ENCODE measurements at places on chromosomes 2 and 18.

DNA sequence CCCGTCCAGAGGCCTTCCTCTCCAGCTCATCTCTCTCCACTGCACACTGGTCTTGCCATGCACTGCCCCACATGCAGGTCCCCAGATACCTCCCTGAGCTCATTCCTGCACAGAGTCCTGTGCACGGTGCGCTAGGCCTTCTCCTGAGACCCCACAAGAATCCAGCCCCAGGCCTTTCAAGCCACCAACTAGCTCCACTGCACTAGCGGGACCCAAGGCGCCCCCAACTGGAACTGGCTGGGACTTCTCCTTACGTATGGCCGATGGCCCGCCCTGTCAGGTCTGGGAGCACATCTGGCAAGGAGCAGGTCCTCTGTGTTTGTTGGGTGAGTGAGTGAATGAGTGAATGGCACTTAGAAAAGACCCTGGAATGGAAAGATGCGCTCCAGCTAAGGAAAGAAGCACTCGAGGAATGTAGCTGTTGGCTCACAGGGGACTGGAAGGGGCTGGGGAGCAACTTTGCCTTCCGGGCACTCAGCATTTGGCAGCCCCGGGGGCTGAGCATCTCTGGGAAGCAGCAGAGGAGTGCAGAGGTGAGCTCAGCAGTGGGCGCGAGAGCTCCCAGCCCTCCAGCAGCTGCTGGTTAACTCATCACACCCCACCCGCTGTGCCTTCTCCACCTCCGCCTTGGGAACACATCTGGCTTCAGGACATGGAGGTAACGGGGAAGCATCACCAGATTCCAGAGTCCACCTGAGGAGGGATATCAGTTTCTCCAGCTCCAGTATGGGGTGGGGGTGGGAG lies 223.1 kb downstream of the GLI2 start:
- no peak for DNase-seq

GRCh38 chr18:46160050-46160798 lies 56.0 kb downstream of the HAUS1 start:
- no peak for DNase-seq

GRCh38 chr2:135825131-135825530 lies 11.9 kb downstream of the LCT start:
- no peak for DNase-seq

DNA sequence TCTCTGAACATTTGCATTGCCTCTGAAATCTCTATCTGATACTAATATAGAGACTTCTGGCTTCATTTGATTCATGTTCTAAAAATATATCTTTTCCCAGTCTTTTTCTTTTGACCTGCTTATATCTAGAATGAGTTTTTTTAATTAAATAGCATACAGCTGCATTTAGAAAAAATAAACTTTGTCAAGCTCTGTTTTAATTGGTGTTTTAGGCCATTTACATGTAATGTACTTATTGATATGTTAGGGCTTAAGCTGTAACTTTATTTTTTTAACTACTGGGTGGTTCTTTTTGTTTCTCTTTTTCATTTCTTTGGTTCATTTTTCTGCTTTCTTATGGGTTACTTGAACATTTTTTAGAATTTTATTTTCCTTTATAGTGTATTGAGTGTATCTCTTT lies 54.9 kb downstream of the CCDC138 start:
- DNase-seq = no peak

GRCh38 chr2:224836263-224836662 lies 120.1 kb upstream of the CCDC195 start:
- DNase-seq = no peak

DNA sequence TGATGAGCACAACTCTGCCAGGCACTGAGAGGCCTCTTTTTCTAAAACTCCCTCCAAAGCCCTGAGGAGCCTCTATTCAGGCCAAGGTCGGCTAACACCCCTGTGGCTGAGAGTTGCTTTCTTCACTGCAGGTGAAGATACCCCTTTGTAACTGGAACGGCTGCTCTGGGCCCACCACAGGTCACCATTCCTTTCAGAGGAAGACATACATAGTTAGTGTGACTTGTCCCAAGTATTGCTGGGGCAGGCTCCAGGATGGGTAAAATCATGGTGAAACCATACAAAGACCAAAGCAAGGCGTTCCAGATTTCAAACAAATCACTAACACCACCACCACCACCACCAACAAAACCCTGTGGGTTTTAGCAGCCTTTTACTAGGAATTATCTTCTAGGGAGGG lies 36.8 kb downstream of the CHST10 start:
- no peak for DNase-seq

- DNase-seq = no peak
Observed at GRCh38 chr2:218129458-218130135, 3.8 kb downstream of the CXCR2 start.

DNA sequence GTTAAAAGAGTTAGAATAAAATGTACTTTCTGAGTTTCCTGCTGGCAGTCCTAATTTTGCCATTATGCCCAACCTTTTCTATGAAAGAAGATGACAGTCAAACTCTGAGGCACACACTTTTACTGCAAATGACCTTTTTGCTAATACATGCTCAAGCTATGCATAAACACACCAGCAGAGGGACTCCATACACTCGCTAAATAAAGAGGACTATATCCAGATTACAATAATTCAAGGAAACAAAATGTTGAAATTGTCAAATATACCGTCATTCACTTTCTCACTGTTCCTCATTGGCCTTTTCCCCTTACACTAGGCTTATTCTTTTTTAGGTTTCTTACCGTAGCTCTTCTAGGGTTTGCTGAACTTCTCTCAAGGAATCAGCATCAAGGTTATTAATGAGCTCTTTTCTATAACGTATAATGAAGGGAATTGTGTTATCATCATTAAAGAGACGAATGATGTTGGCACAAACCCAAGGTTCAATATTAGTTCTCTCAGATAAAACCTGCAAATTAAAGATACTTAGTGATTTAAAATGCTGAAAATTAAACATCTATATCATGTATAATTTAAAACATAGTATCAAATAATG lies 25.7 kb downstream of the SRBD1 start:
- DNase-seq = peak; percentile 81

Measured in hematopoietic multipotent progenitor cell (in vitro differentiated cells).